ENCODE measurements at places on chromosomes 1 and 21. TPM values are rescaled to one million over a fixed set of nuclear protein-coding genes. Genes with fewer than 3 reads are reported as not detected.
A peak's percentile ranks its signal among the peaks of the same experiment; 100 is the strongest.

Gene TRIM17
- 7.7 TPM for polyA plus RNA-seq

Gene G0S2
- polyA plus RNA-seq = 5.8 TPM

Gene GPR3
- polyA plus RNA-seq = 0.76 TPM

Gene CYP4Z1
- 0.20 TPM for polyA plus RNA-seq

Gene CFHR1
- not detected for polyA plus RNA-seq

Gene AUNIP
- polyA plus RNA-seq = 2.8 TPM

Gene ABCG1
- polyA plus RNA-seq = 9.8 TPM

Gene FCRL4
- not detected for polyA plus RNA-seq

Gene SEC16B
- polyA plus RNA-seq = 2.9 TPM

Gene TSSK3
- polyA plus RNA-seq = 1.7 TPM

GRCh38 chr1:94953746-94954145, 26.8 kb upstream of the CNN3 start:
- no peak for DNase-seq

- DNase-seq = no peak
These were observed 5.5 kb downstream of the PTP4A2 start for GRCh38 chr1:31932491-31933316.

DNA sequence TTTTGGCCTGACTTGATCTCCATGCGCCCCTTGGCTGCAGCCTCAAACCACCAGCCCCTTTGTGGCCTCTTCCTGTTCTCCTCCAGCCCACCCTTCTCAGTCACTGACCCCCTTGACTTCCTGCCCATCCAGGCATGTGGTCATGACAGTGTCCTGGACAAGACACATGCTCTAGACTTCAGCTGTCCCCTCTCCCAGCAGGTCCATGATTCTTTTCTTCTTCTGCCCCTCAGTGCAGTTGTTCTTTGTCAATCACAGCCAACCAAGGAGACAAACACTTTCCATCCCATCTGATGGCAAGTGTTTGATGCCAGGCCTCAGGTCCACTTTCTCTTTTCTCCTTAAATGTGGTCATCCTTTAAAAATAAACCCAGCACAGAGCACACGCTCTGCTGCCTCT, 49.7 kb downstream of the SYT6 start:
- no peak for DNase-seq

GRCh38 chr1:34511802-34512201, 243.0 kb upstream of the GJB5 start:
- DNase-seq = no peak

- no peak for DNase-seq
These were observed 5.0 kb downstream of the MEF2D start for GRCh38 chr1:156495401-156496140.

DNA sequence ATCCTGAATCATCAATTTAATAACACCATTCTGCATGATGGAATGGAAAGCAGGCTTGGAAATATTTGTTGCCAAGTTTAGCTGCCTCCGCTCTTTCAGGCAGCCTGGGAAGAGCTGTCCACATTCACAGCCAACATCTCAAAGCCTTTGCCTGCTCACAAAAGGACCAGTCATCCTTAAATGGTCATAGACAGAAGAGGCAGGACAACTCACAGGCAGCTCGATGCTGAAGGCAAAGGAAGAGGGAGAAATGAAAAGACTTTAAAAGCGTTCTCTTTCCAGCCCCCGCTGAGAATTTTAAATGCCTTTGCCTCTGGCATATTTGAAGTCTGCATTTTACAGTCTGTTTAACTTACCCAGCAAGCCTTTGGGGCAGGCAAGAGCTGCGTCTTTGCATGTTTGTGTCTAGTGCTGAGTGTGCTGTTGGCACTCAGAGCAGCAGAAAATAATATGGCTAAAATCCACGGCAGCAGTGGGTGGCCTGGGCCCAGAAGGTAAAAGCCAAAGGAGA, 68.9 kb downstream of the NMNAT2 start:
- DNase-seq = no peak

GRCh38 chr1:4019147-4019521, 119.1 kb upstream of the C1orf174 start:
- DNase-seq = no peak

DNA sequence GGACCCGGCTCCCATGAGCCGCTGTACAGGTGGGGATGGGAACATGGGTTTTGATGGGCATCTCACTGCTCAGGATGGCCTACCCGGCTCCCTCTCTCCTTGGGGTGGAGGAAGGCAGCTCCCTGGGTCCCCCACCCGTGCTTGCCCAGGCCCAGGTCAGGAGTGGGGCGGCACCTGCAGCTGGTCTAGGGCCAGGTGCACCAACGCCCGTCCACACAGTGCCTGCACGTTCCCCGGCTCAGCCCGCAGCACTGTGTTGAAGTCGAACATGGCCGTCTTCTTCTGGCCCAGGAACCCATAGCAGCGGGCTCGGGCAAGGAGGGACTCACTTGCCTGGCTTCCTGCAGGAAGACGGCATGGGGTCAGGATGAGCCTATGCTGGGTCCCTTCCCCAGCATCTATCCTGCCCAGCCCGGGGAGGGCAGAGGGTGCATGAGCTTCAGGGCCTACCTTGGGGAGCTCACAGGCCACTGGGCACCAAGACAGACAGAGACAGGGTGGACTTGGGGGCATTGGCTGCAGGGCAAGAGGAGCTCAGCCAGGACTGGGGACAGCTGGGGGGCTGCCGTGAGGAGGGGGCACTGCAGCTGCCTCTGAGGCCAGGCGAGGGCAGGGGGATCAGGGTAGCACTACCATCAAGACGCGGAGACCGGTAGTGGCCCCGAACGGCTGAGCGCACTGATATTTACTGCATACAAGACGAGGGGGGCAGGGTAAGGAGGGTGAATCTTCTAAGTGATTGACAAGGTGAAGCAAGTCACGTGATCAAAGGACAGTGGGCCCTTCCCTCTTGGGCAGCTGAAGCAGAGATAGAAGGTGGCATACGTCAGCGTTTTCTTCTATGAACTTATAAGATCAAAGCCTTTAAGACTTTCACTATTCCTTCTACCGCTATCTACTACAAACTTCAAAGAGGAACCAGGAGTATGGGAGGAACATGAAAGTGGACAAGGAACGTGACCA, 17.8 kb downstream of the TTC34 start:
- DNase-seq = no peak

GRCh38 chr1:995665-996633, 3.9 kb downstream of the HES4 start:
- DNase-seq = no peak

- DNase-seq = no peak
These were observed 334.3 kb downstream of the NCAM2 start for GRCh38 chr21:21332492-21332891.

DNA sequence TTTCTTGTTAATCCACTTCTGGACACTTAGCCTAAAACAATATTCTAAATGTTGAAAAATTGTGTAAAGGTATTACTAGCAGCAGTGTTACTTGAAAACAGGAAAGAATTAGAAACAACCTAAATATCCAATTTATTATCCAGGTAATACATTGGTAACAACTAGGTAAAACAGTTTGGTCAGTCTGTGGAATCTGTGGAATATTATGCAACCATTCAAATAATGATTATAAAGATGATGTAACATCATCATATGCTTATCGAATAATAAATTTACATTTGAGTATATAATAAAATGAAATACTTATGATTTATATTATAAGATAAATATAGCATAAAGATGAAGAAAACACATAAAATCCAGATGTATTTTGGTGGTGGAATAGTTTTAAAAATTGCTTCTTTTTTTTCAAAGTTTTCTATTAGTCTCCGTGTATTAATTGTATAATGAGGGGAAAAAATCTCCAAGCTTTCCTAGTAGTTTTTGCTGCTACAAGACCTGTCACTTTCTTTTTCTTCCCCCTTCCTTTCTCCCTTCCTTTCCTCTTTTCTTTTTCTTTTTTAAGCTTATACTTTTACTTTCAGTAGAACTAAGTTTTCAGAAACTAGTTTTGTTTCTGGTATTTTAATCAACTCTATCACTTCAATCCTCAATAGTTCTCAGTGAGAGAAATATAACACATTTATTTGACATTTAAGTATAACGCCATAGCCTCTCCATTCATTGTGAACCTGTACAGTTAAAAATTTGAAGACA, 197.8 kb upstream of the HMCN1 start:
- no peak for DNase-seq

GRCh38 chr1:235504122-235504493, at the start of gene B3GALNT2:
Gene B3GALNT2, minus strand, starts transcription at chr1:235504452. Its CDS starts 200 bp downstream, at chr1:235504252.
- no peak for DNase-seq

GRCh38 chr21:37877171-37877570, 39.1 kb downstream of the KCNJ6 start:
- no peak for DNase-seq

GRCh38 chr21:39555911-39556590, 56.7 kb upstream of the B3GALT5 start:
- DNase-seq = no peak

- DNase-seq = no peak
These were observed 31.9 kb upstream of the ECE1 start for GRCh38 chr1:21321963-21322680.

DNA sequence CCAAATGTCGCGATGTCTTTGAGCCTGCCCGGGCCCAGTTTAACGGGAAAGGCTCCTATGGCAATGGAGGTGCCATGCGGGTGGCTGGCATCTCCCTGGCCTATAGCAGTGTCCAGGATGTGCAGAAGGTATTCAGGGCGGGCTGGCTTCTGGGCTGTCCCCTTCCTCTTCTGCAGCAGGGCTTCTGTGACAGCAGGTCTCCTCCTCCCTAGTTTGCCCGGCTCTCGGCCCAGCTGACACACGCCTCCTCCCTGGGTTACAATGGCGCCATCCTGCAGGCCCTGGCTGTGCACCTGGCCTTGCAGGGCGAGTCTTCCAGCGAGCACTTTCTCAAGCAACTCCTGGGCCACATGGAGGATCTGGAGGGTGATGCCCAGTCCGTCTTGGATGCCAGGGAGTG, 3.0 kb downstream of the ADPRS start:
- no peak for DNase-seq

DNA sequence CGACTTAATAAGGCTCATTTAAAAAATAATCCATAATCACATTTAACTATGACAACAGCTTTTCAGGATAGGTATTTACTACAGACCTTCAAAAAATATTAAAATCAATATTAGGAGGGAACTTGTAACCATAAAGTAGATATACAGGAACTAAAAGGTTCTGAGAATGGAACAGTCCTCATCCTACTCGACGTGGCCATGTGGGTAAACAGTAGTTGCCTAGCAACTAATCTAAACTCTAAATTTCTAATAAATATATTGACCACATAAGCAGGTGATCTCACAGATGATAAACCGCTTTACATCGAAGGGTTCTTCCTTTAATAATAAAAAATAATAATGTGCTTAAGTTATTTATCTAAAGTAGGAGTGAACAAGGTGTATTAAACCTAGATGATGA, 7.9 kb downstream of the AKT3 start:
- DNase-seq = no peak

GRCh38 chr21:44499211-44499560, 40.8 kb downstream of the KRTAP10-1 start:
- DNase-seq = no peak

- peak; percentile 7 for DNase-seq
These were observed 688.6 kb upstream of the ADGRL4 start for GRCh38 chr1:79695138-79695537.

DNA sequence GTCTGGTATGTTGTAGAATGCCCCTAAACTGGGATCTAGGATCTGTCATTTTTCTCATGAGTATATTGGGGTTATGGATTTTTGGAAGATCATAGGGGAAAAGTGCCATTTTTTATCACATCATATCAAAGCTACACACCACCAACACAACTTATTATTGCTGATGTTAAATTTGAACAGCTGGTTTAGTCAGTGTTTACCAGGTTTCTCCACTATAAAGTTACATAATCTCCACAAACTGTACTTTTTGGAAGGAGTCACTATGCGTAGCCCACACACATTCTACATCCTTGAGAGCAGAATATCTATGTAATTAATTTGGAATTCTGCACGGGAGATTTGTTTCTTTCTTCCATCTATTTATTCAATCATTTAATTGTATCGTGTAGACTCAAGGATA, 35.2 kb downstream of the RC3H1 start:
- no peak for DNase-seq

GRCh38 chr1:29292344-29292743, 56.0 kb downstream of the PTPRU start:
- DNase-seq = no peak

GRCh38 chr1:37755951-37756560, 8.9 kb downstream of the EPHA10 start:
- DNase-seq = no peak

DNA sequence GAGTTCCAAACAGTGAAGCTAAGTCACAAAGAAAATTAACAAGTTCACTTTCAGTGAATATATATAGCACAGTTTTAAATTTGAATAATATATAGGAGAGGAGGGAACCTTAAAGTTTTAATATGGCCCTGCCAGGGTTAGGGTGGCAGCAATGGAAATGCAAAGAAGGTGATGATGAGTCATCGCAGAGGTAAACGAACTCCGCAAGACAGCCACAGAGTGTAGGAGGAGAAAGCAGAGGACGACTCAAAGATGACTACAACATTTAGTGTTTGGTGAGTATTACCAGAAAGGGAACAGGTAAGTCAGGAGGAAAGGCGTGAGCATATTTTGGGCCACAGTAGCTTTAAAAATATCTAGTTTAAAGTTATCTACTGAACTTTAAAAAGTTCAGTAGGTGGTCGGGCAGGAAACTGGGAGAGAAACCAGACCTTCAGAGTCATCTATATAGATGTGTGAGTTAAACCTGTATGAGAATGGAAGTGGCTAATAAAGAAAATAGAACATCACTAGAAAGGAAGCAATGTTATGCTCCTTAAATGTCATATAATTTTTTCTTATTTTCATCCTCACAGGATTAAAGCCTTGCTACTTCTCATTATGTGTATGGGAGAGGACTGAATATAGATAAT, 75.7 kb downstream of the UCHL5 start:
- DNase-seq = no peak

DNA sequence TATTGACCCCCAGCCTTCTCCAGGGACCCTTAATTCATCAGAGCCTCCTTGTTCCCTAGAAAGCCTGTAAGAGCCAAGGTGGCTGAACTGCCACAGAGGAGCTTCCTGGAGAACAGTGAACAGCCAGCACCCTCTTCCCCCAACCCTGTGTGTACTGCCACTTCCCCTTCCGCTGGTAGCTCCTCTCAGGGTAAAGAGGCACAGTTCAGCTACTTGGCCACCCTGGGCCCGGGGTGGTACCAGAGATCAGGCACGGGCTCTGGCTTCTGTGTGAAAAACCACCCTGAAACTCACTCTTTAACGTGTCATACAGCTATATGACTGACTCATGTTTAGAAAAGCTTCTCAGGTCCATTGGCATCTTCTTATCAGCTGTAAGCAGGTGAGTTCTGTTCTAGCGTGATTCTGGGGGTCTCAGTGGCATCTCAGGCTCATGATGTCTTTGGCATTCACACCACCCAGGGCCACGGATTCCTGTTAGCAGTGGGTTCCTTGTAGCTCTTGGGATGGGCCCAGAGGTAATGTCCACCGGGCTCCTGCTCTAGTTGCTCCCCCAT, 22.4 kb downstream of the ARMH1 start:
- DNase-seq = no peak

- DNase-seq = no peak
These were observed 2.1 kb downstream of the KIF26B start for GRCh38 chr1:245156736-245157505.
